ENCODE measurements at places on chromosomes 6 and 20. TPM values are rescaled to one million over a fixed set of nuclear protein-coding genes. Genes with fewer than 3 reads are reported as not detected.

DNA sequence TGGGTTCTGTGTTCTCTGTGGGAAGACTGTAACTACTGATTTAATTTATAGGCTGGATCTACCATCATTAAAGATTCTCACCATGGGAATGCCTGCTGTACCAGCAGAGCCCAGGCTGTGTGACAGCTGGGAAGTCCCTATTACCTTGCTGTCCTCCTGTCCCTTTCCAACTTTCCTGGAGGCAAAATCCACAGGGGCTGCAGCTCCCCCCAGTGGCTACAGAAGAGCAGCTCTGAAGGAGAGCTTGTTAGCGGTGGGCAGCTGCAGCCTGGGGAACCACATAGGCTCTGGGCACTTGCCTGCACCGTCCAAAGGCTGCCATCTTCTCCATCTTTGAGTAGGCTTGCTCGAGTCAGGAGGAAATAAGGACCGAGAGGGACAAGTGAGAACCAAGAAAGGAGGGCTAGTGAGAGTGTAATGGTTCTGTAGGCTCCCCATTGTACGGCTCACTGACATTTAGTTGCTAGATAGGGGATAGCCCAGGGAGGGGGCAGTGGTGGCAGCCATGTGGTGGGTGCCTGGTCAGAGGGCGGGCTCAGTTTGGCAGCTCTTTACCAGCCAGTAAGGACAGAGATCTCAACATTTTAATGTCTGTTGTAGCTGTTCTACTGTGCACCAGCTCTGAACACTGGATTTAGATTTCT, 155.1 kb upstream of the MLIP start:
- DNase-seq, result no peak

The SYNCRIP gene
- 159 TPM for polyA plus RNA-seq

The OR2H2 gene
- not detected for polyA plus RNA-seq

DNA sequence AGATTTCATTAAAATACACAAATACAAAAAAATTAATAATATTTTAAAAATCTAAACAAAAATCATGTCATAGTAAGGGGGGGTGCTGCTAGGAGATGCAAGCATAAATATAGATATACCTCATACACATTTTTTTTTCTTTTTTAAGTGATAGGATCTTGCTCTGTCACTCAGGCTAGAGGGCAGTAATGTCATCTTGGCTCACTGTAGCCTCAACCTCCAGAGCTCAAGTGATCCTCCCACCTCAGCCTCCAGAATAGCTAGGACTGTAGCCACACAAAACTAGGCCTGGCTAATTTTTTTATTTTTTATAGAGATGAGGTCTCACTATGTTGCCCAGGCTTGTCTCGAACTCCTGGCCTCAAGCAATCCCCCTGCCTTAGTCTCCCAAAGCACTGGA, 90.8 kb downstream of the HACE1 start:
- no peak for DNase-seq

- no peak for DNase-seq
These were observed 16.4 kb upstream of the NT5DC1 start for GRCh38 chr6:116084284-116084683.

GRCh38 chr6:88301888-88302768, 136.0 kb upstream of the CNR1 start:
- no peak for DNase-seq

DNA sequence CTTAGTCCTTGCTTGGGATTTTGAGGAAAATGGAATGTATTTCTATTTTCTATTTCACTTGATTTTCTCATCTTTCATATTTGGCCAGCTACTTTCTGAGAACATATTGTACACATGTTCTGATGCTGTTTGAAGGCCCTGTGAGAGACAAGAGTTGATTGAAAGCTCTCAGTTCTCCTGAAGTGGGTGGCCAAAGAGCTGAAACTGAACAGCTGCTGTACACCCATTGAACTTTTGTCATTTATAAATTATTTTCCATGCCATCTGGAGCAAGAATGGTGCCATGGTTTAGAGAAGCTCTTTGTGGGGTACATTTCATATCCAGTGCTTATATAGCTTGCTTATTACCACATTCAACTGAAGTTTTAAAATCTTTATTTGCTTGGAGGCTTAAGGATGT, 298.3 kb downstream of the PRL start:
- DNase-seq, result no peak

DNA sequence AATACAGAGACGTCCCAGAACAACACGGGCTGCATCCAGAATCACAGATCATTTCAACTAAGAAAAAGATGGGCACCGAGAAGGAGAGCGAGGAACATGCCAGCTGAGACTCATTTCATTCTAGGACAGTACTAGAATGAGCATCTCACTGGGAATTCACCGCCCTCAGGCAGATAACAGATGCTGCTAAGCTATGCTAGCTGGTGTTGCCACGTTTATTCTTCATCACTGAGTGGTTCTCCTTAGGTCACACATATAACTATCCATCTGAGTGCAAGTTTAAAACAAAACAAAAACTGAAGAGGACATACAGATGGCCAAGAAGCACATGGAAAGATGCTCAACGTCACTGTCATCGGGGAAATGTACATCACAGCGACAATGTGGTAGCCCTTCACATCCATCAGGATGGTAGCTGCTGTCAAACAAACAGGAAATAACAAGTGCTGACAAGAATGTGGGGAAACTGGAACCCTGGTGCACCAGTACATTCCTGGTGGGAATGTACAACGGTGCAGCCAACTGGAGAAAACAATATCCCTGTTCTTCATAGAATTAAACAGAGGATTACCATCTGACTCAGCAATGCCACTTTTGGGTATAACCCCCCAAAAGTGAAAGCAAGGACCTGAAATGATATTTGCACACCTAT, 97.6 kb downstream of the SLC22A23 start:
- no peak for DNase-seq

DNA sequence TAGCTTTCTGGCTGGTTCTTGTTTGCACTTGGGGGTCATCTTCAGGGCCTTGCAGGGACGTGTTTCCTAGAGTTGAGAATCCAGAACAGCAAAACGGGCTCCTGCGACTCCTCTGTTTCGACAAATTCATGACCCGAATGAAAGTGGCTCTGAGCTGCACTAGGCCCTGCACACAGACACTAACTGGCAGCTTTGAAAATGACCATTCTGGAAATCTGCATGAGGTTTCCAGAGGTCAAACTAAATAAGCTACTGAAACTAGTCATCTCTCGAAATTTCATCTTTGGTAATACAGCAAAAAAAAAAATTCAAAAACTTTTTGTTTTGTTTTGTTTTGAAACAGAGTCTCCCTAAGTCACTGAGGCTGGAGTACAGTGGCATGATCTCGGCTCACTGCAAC, 15.5 kb upstream of the BMP7 start:
- DNase-seq, result no peak

DNA sequence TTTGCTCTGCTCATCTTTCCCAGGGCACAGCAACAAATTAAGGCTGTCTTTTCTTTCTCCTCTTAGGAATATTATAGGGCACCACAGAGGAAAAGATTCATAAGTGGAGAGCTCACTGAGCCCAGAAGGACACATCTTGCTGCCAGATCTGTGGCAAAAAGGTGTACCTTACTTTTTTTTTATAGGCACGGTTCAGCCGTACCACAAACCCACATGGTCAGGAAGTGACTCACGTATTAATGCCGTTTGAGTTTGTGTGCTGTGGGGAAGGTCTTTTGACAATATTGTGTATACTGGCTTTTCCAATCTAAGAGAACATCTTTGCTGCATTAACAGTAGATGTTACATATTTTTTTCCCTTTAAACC, 28.4 kb downstream of the PAQR8 start:
- no peak for DNase-seq

The SLC22A16 gene
- polyA plus RNA-seq, result 1.3 TPM

GRCh38 chr20:51311636-51312479, 230.7 kb downstream of the NFATC2 start:
- DNase-seq, result no peak

DNA sequence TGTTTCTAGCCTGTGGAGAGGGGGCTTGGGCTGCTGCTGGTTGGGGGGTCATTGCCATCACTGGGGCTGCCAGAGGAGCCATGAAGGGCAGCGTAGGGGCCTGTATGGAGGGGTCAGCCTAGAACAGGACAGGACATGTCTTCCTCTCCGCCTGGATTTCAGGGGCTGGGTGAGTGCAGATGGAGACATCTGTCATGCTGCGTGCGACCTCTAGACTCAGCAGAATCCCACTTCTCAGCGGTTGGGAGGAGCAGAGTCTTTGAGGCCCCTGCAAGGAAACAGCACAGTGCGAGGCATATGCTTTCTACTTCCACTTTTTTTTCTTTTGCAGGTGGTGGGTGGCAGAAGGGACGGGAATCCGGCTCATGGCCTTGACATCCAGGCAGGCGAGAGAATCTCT, 67.9 kb downstream of the EZR start:
- no peak for DNase-seq

DNA sequence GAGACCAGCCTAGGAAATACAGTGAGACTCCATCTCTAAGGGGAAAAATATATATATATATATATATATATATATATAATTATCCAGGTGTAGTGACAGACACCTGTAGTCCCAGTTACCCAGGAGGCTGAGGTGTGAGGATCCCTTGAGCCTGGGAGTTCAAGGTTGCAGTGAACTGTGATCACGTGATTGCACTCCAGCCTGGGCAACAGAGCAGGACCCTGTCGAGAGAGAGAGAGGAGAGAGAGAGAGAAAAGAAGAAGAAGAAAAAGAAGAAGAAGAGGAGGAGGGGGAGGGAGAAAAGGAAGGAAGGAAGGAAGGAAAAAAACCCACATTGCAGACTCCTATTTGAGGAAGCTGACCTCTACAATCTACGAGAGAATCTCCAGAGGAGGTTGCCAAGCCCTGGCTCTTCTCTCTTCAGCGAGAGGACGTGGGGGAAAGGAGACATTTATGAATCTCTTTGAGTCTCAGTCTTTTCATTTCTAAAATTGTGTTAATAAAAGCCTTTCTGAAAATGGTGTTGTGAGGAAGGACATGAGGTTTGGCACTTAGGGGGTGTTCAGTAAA, 49.7 kb downstream of the COL11A2 start:
- no peak for DNase-seq
